ENCODE measurements at places on chromosomes 5 and 9.

DNA sequence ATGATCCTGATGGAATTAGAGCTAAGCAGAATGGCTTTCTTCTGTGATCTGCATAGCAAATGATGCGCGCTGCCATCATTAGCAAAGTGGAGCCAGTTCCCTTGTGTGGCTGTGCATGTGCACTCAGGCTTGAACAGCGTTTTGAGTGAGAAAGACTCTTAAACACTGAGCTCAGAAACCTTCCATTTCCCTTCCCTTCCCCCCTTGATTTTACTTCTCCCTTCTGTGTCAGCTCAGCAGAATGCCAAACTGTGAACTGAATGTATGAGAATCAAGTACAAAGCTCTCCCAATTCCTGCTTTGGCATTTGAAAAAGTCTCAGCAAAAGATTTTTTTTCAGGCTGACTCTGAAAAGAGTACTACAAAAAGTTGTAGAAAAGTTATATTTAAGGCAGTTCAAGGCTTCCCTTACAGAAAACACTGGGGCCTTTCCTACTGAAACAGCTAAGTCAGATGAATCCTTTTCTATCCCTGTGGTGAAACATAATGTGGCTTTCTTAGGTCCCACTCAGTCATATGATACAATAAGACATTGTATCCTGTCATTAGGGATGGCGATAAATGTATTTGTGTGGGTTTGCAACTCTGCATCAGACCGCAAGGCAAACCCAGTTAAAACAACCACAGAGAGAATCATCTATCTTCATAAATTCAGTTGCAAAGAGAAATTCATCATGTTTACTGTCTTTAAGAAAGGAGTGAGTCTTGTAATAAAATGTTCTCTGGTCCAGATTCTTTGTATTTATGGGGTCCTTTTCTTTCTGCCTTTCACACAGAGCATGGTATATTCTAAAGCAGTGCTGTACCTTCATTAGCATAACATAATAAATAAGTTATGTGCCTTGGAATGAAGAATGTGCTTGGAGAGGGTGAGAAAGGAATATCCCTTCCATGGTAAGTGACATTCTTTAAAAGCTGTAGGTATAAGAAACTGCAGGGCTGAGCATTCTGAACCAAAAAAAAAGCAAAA is 222.6 kb downstream of the CAAP1 start:
- no peak for DNase-seq

- DNase-seq, result no peak
Measured at GRCh38 chr9:90441814-90442213, 200.8 kb downstream of the DIRAS2 start.

- DNase-seq, result no peak
Measured at GRCh38 chr9:27433631-27434325, 90.3 kb upstream of the IFNK start.

GRCh38 chr9:16030528-16031185 is 477.8 kb downstream of the CCDC171 start:
- DNase-seq, result no peak

GRCh38 chr9:79254900-79255650 is 316.7 kb upstream of the TLE4 start:
- peak; percentile 43 for DNase-seq

DNA sequence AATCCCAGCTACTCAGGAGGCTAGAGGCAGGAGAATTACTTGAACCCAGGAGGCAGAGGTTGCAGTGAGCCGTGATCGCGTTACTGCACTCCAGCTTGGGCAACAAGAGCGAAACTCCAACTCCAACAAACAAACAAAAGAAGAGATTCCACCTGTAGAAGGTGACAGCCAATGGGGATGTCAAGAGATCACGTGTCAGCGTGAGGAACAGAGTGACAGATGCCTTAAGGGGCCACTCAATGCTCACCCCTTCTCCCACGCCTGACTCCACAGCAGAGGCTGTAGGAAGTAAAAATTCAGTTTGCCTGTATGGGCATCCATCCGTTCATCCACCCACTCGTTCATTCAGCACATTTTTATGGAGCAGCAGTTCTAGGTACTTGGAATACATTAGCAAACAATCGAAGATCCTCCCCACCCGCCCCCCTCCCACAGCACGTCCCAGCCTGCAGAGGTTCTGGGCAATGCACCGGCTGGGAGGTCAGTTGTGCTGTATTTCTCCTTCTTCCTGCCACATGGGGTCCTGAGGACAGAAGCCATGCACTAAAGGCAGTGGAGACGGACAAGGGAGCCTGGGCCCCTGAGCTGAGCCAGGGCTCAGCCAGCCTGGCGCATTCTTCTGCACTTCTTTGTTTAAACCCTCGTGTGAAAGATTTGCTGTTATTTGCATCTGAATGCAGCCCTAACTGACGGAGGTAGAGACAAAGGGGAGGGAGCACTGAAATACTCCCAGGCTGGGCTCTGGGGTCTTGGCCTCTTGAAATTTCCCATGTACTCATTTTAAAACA is 11.3 kb upstream of the RNF130 start:
- no peak for DNase-seq

GRCh38 chr5:97067296-97067850 is 75.0 kb downstream of the LIX1 start:
- no peak for DNase-seq

- no peak for DNase-seq
Measured at GRCh38 chr5:82097-82496, 9.9 kb upstream of the PLEKHG4B start.

- no peak for DNase-seq
Measured at GRCh38 chr9:110208031-110208430, at the start of gene C9orf152. Gene C9orf152, minus strand, starts transcription at chr9:110208159. Its CDS starts 580 bp downstream, at chr9:110207579.

- no peak for DNase-seq
Measured at GRCh38 chr5:42813533-42813932, 1.8 kb upstream of the SELENOP start.

- DNase-seq, result no peak
Measured at GRCh38 chr5:154287136-154287535, 96.6 kb downstream of the GALNT10 start.

GRCh38 chr5:89900346-89900745 is 509.2 kb downstream of the CETN3 start:
- DNase-seq, result no peak

GRCh38 chr9:138044485-138045383 is 167.2 kb downstream of the CACNA1B start:
- DNase-seq, result no peak

GRCh38 chr5:165673499-165673898 is 2168.1 kb downstream of the MAT2B start:
- no peak for DNase-seq

GRCh38 chr5:54443270-54443669 is 12.2 kb upstream of the HSPB3 start:
- DNase-seq, result no peak

DNA sequence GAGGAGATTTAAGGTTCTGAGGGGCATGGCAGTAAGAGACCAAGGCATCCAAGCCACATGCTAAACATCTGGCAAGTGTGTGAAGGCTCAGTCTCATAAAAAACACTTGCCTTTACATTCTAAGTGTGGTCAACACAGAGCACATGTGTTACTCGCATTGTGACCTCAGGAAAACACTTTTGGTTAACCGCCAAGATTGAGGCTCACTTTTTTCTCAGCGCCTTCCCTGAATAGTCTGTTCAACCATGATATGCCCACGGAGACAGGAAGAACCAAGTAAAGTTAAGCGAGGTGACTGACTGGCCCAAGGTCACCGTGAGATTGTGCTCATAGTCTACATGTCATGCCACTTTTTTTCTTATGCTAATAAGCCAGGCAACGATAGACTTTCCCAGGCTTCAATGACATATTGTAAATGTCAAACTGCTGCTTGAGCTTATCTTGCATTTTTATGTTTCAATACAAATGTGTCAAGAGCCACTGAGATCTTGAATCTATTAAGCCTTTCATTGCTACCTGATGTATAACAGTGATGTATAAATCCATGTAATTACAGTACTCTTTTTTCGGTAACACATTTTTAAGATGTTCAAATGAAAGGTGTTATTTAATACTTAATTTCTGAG is 21.1 kb upstream of the IL9 start:
- no peak for DNase-seq

DNA sequence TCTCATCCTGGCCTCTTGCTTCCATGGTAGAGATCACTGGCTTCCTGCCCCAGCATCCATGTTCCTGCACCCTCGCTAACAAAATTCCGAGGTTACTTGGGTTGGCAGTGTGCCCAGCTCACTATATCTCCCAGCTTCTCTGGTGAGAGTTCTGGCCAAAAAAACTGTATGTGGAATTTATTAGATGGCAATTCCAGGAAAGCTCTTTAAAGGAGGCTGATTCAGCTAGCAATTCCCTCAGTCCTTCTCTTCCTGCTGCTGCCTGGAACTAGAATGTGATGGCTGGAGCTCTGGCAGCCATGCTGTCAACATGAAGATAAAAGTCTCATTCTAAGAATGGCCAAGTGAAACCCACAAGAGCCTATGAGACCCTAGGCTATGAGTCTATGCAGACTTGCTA is 88.8 kb downstream of the SECISBP2 start:
- no peak for DNase-seq

DNA sequence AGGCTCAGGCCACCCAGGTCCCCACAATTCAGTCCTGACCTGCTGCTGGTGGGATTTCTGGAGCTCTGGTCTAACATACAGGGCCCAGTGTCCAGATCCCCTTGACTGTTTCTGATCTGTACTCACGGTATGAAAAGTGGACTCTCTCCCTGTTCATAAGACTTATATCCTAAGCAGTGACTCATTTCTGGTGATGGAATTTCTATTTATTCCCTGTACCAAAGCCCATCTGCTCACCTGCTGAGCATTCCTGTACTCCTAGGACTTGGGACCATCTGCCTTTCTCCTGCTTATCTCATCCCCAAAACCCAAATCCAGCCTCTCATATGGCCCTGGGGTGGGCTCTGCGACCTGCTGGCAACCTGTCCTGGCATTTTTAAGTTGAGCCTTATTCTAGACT is 86.6 kb downstream of the APBA1 start:
- no peak for DNase-seq

DNA sequence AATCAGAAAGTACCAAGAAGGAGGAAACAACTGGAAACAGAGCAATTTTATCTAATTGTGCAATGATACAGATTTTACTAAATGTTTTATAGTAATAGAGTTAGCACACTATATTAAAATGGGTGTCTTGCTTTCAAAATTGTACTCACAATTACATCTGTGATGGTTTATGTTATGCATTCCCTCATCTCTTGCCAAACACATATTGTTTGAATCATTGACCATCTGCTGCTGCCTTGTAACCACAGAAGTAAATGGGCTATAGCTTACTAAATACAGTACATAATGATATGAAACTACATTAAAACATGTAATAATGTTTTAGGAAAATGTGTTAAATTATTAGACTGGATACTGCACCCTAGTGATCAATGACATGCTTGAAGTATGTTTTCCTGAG is 158.1 kb downstream of the SLC25A46 start:
- DNase-seq, result no peak

DNA sequence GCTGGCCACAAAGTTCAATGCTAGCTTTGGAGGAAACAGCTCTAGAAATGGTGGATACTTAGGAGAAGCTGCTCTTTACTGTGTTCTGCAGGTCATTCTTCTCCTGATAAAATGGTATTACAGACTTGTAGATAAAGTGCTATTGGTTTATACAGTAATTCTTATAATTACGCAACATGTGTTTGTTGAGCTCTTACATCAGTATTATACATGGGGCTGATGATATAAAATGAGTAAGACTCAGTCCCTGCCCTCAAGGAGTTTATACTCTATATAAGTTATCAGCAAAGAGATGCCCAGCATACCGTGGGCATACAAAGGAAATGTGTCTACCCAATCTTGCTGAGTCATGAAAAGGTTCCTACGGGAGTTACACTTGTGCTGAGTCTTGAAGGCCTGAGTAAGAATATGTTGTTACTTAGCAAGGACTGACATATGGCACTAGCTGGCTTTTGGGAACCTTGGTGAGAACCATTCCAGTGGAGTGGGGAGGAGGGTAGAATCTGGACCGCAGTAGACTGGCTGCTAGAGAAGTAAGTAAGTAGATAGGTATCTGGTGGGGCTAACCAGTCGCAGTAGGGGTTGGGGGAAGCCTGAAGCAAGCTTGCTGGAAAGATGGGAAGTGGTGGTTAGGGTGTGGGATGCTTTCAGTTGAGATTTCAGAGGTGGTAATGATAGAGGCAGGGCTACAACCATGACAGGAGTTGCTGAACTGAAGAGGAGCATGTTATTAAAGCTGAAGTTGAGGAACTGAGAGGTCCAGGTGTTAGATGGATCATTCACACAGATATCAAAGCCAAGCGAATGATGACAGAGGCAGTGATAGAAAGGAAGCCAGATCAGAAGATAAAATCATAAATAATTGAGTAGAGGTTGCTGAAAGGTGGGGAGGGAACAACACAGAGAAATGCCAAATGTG is 11.1 kb upstream of the TTC23L start:
- DNase-seq, result no peak

DNA sequence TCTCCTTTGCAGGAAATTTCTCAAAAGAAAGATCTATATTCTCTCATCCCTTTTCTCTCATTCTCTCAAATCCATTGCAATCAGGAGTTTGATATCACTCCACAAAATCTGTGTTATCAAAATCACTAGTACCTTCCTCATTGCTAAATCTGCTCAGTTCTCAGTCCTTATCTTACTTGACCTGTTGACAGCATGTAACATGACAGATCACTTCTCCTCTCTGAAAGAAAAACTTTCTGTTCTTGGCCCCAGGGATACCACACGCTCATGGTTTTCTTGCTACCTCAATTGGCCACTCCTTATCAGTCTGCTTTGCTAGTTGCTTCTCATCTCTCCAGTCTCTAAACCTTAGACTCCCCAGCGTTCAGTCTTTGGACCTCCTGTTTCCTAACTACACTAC is 22.1 kb downstream of the SRP19 start:
- DNase-seq, result no peak

- no peak for DNase-seq
Measured at GRCh38 chr9:127421057-127421456, 3.1 kb upstream of the ZNF79 start.

DNA sequence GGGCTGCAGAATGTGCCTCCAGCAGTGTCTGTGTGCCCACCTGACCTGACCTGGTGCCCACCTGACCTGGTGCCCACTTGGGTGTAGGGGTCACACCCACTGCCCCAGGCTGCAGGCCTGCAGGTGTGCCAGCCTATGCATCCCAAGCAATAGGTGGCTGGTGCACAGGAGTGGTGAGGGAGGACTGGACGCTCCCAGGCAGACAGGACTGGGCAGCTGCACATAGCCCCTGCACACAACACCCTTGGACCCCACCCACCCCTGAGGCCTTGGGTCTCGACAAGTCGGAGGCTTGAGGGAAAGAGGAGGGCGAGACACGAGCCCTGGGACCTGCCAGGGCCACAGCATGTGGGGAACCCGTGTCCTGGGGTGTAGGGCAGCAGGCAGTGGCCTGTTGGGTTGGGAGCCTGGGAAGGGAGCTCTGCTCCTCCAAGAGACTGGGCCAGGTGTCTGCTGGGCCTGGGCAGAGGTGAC is 10.8 kb upstream of the NRARP start:
- DNase-seq, result no peak

DNA sequence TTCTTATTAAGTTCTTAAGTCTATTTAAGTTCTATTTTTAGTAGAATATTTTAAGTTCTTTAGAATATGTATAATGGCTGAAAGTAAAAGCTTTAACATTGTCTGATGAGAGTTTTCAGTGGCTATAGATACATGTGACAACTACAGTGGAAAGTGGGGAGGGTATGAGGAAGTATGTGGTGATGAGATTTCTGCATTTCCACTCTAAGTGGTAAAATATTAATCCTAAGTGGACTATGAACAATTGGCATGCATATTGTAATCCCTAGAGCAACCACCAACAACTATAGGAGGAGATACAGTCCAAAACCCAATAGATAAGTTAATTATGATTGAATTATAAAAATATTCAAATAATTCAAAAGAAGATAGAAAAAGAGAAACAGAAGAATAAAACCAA is 183.6 kb downstream of the GADD45G start:
- DNase-seq, result no peak

- peak; percentile 47 for DNase-seq
Measured at GRCh38 chr9:16458696-16459420, 411.6 kb downstream of the BNC2 start.
